ENCODE measurements at places on chromosomes 6 and 20. TPM values are rescaled to one million over a fixed set of nuclear protein-coding genes. Genes with fewer than 3 reads are reported as not detected.

Gene OXT
- 1.1 TPM for total RNA-seq

Gene OR2J3
- not detected for total RNA-seq

Gene HLA-DPA1
- 19.9 TPM for total RNA-seq

Gene STK4
- 265 TPM for total RNA-seq

Gene EDN1
- 1.1 TPM for total RNA-seq

Gene MEI4
- total RNA-seq = not detected

Gene TREM2
- not detected for total RNA-seq

Gene OOEP
- total RNA-seq = 0.50 TPM

Gene ABHD16B
- total RNA-seq = not detected

Gene OPRM1
- total RNA-seq = not detected
